ENCODE measurements at places on chromosomes 5 and 9. TPM values are rescaled to one million over a fixed set of nuclear protein-coding genes. Genes with fewer than 3 reads are reported as not detected.
A peak's percentile ranks its signal among the peaks of the same experiment; 100 is the strongest.

DNA sequence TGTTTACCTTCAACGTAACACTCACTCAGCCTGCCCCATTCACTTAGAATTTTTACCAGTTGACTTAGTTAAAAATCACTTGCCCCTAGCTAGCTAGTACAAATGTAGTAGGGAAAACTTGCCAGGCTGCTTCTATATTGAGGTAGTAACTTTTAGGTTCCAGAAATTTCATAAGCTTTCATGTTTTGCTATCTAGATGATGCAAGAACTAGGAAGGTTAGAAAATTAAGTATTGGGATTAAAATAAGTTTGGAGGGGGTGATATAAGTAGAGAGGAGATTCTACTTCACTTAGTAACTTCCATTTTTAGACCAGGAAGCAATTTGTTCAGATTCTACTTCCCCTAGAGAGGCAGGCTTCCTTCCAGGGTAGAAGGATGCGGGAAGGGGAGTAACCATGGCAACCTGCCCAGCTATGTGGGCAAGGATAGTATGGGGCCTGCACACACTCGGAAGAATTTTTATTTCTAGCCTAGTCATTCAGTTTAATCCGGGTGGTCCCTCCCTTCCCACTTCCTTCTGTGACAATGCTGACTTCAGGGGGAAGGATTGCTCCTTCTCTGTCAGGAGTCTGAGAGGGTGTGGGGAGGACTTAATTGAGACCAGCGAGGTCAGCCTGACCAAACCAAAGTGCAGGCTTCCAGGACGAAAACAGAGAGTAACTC, 4.2 kb downstream of the DAB2 start:
- DNase-seq, result peak; percentile 59

DNA sequence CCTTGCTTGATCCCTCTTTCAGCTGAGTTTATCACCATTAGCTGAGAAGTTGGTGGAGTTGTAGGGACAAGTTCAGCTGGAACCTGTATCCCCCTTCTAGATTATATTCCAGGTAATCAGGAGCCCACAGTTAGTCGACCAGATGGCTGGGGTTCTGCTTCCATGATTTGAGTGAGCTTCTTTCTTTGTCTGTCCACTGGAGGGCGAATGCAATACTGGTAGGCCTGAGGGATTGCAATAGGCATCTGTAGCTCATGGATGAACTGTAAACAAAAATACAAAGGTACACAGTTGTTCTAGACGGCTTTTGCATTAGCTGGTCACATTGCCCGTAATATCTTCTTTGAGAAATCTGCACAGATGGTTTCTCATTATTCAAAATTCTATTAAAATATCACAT, 88.9 kb downstream of the PCSK5 start:
- DNase-seq, result peak; percentile 1

DNA sequence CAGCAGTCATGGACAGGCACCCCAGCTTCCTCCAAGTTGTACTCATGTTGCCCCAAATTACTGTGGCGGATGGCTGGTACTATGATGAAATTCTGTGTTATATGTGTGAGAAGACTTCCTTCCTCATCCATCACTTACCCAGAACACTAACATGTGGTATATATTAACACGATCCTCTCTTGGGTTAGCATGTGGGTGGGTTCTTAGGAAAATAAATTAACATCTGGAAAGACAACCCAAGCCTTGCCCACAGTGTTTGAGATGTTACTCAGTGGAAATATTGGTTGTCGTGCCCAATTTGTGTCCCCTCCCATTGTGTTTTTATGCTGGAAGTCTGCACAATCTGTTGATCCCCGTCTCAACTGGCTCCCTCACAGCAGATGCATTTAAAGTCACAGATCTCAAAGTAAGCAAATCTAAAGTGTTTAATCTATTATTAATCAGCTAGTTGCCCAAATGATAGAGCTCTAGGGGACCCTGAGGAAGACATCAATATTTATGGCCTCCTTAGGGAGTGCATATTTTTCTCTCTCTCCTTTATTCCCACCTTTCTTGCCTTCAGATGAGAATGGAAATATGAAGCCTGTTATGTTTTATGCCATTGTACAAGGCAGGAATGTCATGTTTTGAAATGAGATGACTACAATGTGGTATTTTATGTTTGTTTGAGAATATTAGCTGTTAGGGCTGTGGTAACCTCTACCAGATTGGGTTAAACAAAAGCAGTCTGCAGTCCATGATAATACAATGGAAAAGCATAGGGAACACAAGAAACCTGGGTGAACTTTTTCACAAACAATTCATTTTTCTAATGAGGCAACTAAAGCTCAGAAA, 93.9 kb downstream of the GRIA1 start:
- DNase-seq, result no peak

DNA sequence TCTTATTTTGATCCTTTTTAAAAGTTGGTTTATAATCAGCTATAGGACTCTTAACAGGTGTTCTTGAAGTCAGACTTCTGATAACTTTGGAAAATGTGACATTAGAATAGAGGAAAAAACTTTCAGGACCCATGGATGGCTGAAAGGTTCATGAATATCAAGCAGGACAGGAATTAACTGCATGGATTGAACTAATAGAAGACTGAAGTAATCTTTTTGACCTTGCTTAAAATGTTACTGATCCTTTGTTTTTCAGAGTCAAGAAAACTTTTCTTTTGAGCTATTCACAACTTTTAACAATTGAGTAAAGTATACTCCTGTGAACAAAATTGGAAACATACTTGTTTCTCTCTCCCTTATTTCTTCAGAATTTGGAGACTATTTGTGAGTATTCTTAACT, 79.2 kb downstream of the PLK2 start:
- no peak for DNase-seq

GRCh38 chr9:14273696-14274121, 40.2 kb downstream of the NFIB start:
- no peak for DNase-seq

GRCh38 chr9:120947222-120947621, 20.6 kb upstream of the TRAF1 start:
- DNase-seq, result no peak

DNA sequence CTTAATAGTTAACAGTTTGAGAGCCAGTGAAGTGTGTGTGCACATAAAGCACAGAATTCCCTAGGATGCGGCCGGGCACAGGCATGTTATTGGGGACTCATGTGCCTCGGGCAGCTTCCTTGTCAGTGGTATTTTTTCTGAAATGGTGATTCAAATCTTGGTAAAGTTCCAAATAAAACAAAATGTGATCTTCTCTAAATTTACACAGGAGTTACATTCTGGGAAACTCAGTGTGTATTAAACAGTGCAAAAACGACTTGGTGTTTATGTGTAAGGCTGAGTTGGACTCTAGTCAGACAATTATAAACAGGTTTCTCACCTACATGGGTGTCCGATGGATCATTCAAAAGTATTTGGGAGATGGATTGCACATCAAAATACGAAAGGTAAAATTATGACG, 48.9 kb downstream of the BOD1 start:
- peak; percentile 11 for DNase-seq

- DNase-seq, result peak; percentile 29
These were observed at the start of gene LHX3 for GRCh38 chr9:136204838-136205706. Gene LHX3 (minus strand): TSS chr9:136205128. CDS start chr9:136205012, 116 bp downstream.

DNA sequence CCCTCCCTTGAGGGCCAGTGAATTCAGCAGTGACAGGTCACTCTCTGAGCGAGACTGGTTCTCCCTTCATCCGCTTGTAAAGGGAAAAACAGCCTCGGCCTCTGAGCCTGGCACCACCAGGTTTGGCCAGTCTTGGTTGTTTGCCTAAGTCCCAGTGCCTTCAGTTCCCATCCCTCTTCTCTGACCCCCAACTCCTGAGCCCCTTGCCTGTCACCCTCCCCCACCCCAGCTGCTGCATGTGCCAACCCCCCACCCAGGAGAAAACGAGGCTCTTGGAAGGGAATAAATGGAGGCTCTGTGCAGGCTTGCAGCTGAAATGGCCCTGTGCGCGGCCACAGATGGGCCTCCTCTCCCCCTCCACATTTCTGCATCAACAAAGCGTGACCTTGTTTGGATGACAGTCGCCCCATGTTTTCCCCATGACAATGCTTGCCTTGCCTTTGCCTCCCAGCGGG, 3.1 kb downstream of the URM1 start:
- no peak for DNase-seq

DNA sequence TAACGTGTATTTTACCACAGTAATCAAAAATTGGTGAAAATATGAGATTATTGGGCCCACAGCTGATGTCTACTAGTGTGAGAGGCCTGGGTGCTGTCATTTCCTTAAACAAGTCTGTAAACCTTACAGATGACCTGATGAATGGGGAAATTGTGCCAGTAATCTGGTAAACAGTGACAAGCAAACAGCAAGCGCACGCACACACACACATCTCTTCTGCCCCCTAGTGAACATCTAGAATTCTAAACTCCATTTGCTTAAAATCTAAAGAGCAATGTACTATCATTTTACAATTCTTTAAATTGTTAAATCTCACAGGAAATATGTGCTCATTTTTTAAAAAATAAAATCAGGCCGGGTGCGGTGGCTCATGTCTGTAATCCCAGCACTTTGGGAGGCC, 7.5 kb upstream of the RAPGEF1 start:
- peak; percentile 87 for DNase-seq

DNA sequence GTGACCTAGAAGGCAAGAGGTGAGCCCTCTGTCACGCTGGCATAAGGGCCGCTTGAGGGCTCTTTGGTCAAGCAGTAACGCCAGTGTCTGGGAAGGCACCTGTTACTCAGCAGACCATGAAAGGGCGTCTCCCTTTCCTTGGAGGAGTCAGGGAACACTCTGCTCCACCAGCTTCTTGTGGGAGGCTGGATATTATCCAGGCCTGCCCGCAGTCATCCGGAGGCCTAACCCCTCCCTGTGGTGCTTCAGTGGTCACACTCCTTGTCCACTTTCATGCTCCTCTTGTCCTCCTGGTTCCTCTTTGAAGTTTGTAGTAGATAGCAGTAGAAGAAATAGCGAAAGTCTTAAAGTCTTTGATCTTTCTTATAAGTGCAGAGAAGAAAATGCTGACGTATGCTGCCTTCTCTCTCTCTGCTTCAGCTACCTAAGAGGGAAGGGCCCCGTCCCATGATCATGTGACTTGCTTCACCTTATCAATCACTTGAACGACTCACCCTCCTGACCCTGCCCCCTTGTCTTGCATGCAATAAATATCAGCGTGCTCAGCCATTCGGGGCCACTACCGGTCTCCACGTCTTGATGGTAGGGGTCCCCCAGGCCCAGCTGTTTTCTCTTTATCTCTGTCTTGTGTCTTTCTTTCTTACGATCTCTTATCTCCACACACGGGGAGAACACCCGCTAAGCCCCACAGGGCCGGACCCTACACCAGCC, 16.7 kb upstream of the SCGB3A1 start:
- DNase-seq, result no peak

DNA sequence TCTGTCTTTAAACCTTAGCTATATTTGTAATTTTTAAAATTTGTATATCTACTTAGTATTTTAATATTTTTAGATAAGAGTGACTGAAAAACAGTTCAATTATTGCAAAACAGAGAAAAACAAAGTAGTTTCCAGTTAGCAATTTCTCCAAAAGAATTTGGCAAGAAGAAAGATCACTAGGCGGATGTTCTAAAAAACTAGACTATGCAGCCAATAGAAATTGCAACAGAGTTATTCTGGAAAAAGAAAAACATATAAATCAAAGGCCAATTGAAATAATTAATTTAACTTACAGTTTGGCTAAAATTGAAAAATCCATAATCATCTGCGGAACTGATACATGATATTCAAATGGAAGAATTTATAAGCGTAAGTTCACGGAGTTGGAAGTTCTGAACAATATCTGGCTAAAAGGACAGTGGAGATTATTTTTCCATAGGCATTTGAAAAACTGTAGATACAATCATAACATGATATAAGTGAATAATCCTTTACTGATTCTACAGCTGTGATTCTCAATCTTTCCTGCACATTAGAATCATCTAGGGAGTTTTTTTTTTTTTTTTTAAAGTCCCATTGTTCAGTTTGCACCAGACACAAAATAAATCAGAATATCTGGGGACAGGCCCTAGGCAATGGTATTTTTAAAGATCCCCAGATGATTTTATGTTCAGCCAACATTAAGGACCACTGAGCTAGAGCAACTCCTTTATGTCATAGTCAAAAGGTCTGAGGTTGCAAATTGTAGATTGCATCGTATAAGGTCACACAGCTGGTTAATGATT, 605.1 kb upstream of the DAB2 start:
- no peak for DNase-seq

- peak; percentile 14 for DNase-seq
These were observed 38.3 kb downstream of the ZDHHC21 start for GRCh38 chr9:14654932-14655331.

GRCh38 chr5:59873113-59873512, 20.4 kb downstream of the PDE4D start:
- DNase-seq, result no peak

- DNase-seq, result no peak
These were observed 23.0 kb downstream of the PDE6A start for GRCh38 chr5:149921597-149921996.

DNA sequence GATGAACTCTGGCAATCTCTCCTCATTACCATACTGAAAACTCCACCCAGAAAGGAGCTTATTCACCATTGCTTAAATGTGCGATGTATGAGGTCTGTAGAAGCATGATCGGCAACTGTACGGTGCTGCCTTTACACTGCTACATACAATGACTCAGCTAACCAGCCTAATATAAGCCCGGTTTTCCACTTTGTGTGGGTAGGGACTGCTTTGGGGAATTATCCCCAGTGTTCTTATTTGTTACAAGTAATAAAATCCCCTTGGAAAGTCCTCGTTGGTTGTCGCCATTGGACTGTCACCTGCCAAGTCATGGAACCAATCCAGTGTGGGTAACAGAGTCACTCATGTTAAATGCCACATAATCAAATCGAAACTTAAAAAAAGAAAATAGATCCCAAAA, 23.5 kb upstream of the TENT2 start:
- no peak for DNase-seq

- no peak for DNase-seq
These were observed 13.8 kb downstream of the GPSM1 start for GRCh38 chr9:136341042-136341655.

- peak; percentile 24 for DNase-seq
These were observed 6.9 kb downstream of the SHC3 start for GRCh38 chr9:89171693-89172092.

DNA sequence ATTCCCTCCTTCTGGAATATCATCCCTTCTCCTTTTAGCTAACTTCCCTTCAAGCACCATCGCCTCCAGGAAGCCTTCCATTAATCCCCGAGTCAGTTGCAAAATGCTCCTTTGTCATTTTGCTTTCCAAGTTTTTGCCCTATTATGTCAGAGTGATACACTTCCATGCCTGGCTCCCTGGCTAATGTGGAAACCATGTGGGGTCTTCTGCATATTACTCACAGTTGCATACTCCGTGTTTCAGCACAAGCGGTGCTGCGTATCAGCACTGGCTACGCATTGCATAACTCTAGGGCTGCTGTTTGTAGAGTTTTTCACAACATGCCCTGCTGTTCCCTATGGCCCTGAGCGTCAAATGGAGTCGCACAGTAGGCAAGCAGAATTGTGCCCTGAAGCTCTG, 1.9 kb downstream of the TEX53 start:
- no peak for DNase-seq

- DNase-seq, result no peak
These were observed 306.6 kb downstream of the FBXL7 start for GRCh38 chr5:15806613-15807012.

PAEP gene
- not detected for total RNA-seq

DTWD2 gene
- total RNA-seq, result 2.6 TPM

HACD4 gene
- total RNA-seq, result 0.65 TPM

FAF2 gene
- 30.1 TPM for total RNA-seq

NIM1K gene
- not detected for total RNA-seq

PCDHB8 gene
- total RNA-seq, result 0.44 TPM

CBY3 gene
- total RNA-seq, result not detected

PCDHA4 gene
- total RNA-seq, result under 0.01 TPM

TMEM245 gene
- total RNA-seq, result 50.1 TPM

AOPEP gene
- 33.9 TPM for total RNA-seq

MYO10 gene
- total RNA-seq, result 59.5 TPM

PCDHB9 gene
- total RNA-seq, result 0.40 TPM

ARHGEF39 gene
- under 0.01 TPM for total RNA-seq

PCA3 gene
- total RNA-seq, result 0.20 TPM

SOHLH1 gene
- not detected for total RNA-seq

ITGA1 gene
- 43.8 TPM for total RNA-seq

Measured in lung microvascular endothelial cell (primary cell).